ENCODE measurements at places on chromosomes 6 and 20.

GRCh38 chr6:79241228-79241627 lies 6.7 kb upstream of the HMGN3 start:
- no peak for DNase-seq

GRCh38 chr6:14086701-14087100 lies 30.9 kb upstream of the CD83 start:
- no peak for DNase-seq

GRCh38 chr6:5302220-5302946 lies 41.1 kb downstream of the FARS2 start:
- no peak for DNase-seq

- DNase-seq = no peak
Measured at GRCh38 chr6:3825331-3825831, 23.8 kb upstream of the FAM50B start.

GRCh38 chr6:10792101-10792500 lies 44.5 kb downstream of the TMEM14B start:
- no peak for DNase-seq

GRCh38 chr6:106735136-106735633 lies 105.8 kb downstream of the QRSL1 start:
- no peak for DNase-seq

- DNase-seq = no peak
Measured at GRCh38 chr6:157182503-157183264, 140.6 kb downstream of the TMEM242 start.

GRCh38 chr6:26329763-26330511 lies 35.1 kb upstream of the BTN3A2 start:
- no peak for DNase-seq

- peak; percentile 21 for DNase-seq
Measured at GRCh38 chr20:5072756-5073659, 46.8 kb downstream of the PCNA start.

- DNase-seq = peak; percentile 26
Measured at GRCh38 chr6:98832284-98833056, 1.9 kb upstream of the POU3F2 start.

GRCh38 chr6:98716341-98716740 lies 118.0 kb upstream of the POU3F2 start:
- no peak for DNase-seq

DNA sequence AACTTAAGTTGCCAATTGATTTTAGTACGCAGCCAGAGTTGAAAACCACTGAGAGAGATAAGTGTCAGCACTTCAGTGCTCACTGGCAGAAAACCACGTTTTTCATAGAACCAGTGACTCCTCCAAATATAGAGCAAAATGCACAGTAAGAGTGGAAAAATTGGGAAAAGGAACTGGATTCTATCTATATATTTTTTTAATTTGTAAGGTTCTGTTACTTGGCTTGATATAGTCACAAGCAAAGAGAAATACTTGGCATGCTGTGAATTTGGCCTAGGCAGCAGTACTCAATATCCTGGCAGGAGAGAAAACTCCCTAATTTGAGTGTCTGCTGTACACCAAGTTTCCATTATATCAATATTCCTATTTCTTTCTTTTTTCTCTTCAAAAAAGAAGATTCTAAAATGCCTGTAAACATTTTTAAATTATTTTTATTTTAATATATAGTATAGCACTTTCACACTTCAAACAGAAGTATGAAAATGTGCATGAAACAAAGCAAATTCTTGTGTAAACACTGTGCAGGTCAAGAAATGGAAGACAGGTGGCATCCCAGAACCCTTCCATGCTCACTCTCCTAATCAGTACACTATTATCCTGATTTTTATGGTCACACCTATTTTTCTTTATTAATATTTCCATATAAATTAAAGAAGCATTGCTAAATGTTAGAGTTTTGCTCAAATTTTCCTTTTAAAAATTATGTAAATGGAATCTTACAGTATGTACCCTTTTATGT lies 561.8 kb upstream of the RNF217 start:
- DNase-seq = no peak

GRCh38 chr6:11011787-11012234 lies 32.3 kb downstream of the ELOVL2 start:
- no peak for DNase-seq

- no peak for DNase-seq
Measured at GRCh38 chr6:150211700-150212511, 69.1 kb downstream of the PPP1R14C start.

DNA sequence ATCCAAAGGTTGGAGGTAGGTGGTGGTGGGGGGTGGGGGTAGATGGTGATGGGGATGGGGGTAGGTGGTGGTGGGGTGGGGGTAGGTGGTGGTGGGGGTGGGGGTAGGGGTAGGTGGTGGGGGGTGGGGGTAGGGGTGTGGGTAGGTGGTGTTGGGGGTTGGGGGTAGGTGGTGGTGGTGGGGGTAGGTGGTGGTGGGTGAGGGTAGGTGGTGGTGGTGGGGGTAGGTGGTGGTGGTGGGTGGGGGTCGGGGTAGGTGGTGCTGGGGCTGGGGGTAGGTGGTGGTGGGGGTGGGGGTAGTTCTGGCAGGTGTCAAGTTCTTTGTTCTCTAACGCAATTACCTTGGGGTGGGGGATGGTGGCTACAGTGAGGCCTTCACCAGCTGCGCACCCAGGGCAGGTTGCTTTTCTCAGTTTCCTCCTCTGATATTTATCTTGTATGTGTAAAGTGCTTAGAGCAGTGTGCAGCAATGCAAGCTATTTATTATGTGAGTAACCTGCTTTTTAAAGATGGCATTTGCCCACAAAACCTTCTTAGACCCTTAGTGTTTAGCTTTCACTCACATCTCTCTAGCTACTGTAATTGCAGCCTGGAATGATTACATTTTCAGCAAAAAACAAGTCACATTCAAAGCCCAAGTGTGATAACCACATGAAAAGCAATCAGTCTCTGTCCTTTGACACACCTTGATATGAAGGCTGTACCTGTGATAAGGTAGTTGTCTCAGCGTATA lies 8.2 kb upstream of the CCDC167 start:
- no peak for DNase-seq

DNA sequence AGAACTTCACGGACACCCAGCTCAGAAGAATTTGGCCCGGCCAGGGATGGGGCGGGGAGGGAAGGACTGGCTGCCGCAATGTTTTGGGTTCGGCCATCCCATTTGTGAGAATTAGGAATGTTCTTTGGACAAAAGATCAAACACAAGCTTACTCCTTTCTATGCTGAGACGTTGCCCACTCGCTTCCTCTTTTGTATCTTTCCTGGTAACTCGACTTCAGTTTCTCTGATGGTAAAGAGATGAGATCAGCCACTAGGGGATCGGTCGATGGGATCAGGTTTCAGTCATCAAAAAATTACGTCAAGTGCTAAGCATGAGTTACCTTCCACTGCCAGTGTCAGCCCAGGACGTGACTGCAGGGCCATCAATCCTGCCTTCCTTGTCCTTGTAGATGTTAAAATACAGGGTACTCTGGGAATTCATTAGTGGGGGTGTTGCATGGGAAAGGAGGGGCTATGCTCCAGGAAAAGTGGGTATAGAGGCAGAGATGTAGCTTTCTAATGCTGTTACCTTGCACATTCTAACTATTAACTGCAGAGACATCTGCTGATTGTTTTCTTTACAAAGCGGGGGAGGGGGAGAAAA lies 190.2 kb downstream of the TSHZ2 start:
- peak; percentile 79 for DNase-seq

DNA sequence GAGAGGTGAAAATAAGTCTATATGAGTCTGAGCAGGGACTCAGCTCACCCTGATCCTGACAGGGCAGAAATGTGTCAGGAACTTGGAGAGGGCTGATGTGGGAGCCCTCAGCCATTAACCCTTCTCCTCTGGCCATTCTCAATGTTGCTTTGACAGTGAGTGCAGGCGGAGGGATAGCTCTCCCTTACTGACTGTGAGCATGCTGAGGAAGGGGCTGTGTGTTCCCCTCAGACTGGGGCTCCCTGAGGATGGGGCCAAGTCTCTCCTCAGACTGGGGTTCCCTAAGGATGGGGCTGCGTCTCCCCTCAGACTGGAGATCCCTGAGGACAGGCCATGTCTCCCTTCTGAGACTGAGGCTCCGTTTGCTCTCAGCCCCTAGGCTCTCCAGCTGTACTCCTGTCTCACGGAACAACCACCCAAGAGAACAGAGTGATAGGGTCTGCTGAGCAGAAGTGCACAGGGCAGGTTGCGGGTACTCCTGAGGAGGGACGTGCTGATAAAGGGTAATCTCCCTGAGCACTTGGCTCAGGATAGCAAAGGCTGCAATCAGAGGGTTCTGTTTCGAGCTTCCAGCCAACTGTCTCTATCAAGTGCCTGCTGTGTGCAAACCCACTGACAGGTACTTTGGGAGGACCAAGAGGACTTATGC lies 141.0 kb downstream of the MRPL14 start:
- DNase-seq = no peak

DNA sequence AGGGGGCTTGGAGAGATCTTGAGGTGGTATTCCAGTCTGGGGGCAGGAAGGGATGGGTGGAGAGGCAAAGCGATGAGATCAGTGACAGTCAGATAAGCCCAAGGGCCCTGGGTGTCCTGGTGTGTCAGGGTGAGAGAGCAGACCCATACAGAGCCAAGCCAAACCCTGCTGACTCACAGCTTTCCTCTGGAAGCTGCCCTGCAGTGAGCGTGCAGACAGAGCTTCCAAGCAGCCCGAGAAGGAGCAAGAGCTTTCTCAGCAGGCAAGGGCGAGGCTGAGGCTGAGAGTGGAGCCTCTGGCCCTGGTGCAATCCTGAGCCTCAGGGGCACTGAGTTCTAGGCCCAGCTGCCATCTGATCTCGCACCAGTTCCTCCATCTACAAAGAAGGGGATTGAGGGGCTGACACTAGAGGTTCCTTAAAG lies 91.1 kb upstream of the HIVEP1 start:
- DNase-seq = peak; percentile 80

DNA sequence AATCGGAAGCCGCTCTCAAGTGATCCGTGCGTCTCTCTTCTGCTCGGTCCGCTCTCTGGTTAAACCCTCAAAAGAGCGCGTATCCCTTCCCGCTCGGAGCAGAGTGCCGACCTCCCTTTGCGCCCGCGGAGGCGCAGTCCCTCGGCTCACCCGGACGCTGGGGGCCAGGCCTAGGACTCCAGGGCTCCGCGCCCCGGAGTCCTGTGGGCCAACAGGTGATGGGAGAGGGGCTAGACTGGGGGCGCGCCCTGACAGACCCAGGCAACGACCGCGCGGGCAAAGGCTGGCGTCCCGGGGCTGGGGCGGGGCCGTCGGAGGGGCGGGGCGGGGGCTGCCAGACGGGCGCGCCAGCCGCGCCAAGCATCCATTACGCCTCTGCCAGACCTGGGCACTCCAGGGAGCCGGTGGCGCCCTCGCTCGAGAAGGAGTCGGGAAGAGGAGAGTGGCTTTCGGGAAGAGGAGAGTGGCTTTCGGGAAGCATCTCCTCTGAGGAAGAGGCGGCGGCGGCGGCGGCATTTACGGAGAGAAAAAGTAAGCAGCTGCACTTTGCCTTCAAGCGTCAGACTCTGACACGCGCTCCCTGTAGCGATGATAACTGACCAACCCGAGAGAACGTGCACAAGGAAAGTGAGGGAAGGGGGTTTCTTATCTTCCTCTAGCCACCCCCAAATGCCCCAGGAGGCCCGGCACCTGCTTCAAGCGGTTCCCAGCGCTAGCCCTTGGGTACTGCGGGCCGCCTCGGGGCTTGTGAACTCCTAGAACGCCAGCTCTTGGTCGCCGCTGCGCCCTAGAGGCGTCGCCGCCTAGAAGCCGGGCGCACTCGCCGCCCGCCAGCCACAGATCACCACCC lies 2.6 kb downstream of the EPHA7 start:
- no peak for DNase-seq

GRCh38 chr6:11343963-11344723 lies 111.7 kb upstream of the NEDD9 start:
- no peak for DNase-seq

All from skeletal muscle cell (primary cell).